ENCODE measurements at places on chromosomes 4 and X.

- no peak for DNase-seq
These were observed 7.9 kb downstream of the PITX2 start for GRCh38 chr4:110614976-110615352.

DNA sequence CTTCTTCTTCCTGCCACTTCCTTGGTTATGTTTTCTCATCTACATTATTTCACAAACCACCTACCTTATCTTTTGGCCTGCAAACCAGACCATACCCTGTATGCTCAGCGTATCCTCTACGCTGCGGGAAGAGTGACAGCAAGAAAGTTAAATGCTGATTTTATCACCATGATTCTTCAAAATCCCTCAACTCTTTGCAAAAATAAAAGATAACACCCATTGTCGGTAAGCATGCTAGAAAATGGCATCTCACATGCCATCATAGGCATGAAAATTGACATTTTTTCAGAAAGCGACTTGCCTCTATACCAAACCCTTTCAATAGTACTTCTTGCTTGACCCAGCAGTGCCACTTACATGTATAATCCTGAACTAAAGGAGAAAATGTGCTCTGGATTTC is 102.0 kb downstream of the HPGD start:
- DNase-seq, result no peak

DNA sequence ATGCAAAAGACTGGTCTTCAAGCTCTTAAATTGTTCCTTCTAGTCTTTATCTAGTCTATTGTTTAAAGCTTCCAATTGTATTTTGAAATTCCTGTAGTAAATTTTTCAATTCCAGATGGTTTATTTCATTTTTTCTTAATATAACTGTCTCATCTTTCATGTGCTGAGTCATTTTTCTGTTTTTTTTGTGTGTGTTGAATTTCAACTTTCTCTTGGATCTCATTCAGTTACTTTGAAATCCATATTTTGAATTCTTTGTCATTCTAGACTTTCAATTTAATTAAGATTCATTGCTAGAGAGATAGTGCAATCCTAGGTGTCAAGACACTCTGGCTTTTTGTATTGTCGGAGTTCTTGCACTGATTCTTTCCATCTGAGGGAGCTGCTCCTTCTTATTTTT is 128.0 kb upstream of the PRKG2 start:
- DNase-seq, result no peak

DNA sequence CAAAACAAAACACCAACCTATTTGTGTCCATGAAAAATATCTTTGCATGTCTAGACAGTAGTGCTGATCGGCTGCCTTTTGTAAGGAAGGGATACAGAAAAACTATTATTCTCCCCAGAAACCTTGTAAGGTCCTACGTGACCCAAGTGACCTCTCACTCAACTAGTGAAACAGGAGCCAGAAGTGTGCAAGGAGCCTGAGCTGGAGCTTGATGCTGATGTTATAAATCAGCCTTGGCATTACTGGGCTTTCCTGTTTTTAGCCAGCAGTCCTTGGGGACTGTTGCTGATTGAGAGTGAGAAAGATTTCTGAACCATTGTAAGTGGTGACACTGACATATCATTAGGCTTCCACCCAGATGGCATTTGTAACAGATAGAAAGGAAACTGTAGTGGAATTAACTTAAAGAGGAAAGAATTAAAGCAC is 100.8 kb upstream of the LIMCH1 start:
- DNase-seq, result no peak

GRCh38 chr4:155818639-155819038 is 47.4 kb downstream of the ASIC5 start:
- DNase-seq, result no peak

DNA sequence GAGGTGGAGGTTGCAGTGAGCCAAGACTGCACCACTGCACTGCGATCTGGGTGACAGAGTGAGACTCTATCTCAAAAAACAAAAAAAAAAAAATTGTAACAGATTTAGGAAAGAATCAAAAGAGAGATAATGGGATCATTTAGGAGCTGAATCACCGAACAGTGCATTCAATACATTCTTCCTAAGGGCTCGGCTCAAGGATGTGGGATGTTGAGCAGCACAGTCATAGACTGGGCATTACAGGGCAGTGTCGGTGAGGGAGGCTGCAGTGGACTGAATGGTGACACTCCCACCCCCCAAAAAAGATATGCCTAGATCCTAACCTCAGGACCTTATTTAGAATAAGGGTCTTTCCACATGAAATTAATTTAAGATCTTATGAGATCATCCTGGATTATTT is 70.0 kb downstream of the EVC2 start:
- DNase-seq, result no peak

- DNase-seq, result no peak
These were observed 787 bp upstream of the TET2 start for GRCh38 chr4:105145903-105146275.

GRCh38 chr4:48290146-48290772 is 20.6 kb upstream of the TEC start:
- DNase-seq, result no peak

GRCh38 chrX:41781500-41781899 is 57.5 kb downstream of the GPR82 start:
- DNase-seq, result no peak

GRCh38 chr4:28373601-28374000 is 1513.0 kb downstream of the STIM2 start:
- no peak for DNase-seq

GRCh38 chr4:17033768-17034181 is 135.3 kb upstream of the LDB2 start:
- no peak for DNase-seq

DNA sequence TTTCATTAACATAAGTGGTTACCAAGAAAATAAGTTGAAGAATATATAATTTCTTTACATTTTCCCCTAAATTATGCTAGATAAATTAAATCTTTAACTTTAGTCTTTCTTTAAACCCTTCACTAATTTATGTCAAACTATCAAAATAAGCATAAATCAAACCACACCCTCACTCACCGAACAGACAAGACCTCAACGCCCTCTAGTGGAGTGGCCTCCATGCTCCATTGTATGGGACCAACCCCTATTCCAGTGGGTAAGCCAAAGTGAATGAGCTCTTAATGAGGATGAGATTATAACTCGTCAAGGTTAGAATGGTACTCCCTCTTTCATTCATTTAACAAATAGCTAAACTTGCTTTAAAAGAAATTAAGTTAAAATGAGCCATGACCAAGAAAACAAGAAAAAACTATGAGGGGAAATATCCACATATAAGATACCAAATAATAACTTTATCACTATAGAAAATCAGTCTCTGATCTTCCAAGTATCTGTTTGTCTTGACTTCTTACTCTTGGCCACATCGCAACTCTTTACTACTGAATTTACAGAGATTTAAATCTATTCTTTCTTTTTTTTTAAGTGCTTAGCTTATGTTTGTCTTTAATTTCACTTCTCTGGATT is 15.6 kb upstream of the BBS12 start:
- peak; percentile 75 for DNase-seq

GRCh38 chr4:133096972-133097371 is 52.1 kb upstream of the PCDH10 start:
- DNase-seq, result no peak

- no peak for DNase-seq
These were observed 25.1 kb downstream of the SLIT2 start for GRCh38 chr4:20276848-20277247.

- DNase-seq, result no peak
These were observed 7.1 kb upstream of the OPHN1 start for GRCh38 chrX:68440442-68440841.

DNA sequence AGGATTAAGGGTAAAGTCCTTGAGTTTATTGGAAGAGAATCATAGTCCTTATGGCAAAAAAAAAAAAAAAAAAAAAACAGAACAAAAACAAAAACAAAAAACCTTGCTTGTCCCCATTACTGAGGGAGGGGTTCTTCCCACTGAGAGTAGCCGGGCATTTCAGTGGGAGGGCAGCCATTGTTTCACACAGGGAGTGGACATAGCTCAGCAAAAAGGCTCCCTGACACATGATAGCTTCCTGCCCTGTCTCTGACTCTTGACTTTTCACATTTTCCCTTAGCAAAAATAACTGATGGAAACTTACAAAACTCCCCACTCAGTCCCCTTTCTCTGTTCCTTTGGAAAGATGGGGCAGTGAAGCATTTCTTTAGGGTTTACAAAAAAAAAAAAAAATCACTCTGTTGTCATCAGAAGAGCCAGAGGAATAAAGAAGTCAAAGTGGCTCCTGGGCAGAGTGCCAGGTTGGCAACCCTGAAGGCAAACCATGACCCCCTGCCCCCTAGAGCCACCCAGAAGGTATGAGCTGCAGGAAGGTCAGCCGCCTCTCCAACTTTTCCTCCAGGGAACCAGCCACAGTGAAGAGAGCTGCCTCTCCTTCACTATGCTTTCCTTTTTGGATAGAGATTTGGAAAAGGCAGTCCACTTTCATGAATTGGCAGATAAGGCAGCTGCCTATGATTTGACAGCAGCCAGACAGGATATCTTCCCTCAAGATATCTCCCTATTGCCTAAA is 170.6 kb downstream of the KDR start:
- DNase-seq, result no peak

DNA sequence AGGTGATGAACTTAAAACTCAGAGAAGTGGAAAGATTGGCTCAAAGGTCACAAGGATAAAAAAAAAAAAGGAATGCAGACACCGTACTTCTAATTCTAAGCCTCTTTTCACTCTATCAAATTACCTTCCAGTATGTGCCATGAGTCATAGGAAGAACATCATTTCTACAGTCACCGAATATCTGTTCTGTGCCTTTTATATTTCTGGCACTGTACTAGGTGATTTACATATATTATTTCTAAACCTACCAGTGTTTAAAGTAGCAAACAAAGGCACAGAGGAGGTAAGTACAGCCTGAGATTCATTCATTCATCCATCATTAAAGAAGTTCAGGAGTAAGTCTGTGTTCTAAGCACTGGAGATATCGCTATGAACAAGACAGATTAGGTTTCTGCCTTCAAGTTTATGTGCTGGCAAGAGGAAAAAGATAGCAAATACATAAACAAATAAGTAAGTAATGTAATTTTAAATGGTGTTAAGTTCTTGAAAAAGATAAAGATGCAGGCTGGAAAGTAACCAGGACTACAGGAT is 65.3 kb downstream of the PALLD start:
- DNase-seq, result no peak

GRCh38 chrX:1852082-1852481 is 237.2 kb downstream of the ASMT start:
- no peak for DNase-seq

DNA sequence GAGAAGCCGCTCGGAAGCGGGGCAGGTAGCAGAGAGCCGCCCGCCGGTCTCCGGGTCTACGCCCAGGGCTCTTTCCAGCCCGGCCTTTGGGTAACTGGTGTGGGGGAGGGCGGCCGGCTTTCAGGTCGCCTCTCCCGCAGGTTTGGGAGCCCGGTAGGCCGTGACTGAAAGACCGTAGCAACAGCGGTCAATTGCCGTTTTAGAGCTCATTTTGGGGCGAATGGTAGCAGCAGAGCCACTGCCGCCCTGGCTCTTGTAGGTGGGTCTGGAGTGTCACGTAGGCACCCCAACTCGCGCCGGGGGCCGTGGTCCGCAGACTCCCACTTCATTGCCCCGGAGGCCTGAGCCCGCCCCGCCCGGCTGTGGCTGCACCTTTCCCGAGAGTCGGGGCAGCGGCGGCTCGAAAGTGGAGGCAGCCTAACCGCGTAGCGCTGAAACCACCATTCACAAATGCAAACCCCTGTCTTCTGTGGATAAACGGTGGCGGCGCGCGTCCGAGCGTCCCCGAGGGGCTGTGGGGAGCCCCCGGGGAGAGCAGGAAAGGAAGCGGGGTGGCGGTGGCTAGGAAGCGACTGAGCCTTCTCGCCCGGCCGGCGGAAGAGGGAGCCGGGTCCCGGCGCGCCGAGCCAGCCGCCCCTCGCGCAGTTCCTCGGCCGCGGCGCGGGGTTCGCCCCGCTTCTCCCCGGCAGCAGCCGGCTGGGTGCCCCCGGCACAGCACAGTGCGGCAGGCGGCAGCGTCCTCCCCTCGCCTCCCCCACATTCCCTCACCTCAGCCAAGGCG is 2185.1 kb upstream of the TENM3 start:
- DNase-seq, result no peak

- no peak for DNase-seq
These were observed 66.0 kb upstream of the ADRA2C start for GRCh38 chr4:3700223-3700622.

- DNase-seq, result no peak
These were observed 26.4 kb upstream of the ARSJ start for GRCh38 chr4:114005569-114006442.

DNA sequence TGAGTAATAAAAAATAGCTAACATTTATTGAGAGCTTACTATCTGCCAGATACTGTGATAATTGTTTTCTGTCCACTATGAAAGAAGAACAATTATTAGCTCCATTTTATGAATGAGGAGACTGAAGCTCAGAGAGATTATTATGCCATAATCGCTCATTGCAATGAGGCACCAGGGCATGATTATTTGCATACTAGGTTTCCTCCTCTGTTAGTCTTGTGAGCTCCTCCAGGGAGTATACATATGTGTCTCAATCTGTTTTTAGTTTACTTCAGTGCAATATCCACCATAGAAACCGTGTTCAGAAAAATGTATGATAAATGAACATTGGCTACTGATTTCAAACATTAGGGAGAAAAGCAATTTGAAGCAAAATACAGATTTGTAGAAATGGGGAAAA is 139.4 kb upstream of the OTUD4 start:
- no peak for DNase-seq

DNA sequence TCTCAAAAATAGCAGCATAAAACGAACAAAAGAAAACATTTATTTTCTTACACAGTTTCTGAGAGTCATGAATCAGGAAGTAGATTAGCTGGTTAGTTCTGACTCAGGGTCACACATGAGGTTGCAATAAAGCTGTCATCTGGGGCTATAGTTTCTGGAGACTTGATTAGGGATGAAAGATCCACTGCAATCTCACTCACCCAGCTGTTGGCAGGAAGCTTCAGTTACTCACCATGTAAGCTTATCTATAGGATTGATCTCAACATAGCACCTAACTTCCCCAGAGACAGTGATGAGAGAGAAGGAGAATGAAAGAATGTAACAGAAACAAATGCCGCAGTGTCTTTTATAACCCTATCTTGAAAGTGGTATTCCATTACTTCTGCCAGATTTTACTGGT is 435.5 kb downstream of the GABRG1 start:
- DNase-seq, result no peak

DNA sequence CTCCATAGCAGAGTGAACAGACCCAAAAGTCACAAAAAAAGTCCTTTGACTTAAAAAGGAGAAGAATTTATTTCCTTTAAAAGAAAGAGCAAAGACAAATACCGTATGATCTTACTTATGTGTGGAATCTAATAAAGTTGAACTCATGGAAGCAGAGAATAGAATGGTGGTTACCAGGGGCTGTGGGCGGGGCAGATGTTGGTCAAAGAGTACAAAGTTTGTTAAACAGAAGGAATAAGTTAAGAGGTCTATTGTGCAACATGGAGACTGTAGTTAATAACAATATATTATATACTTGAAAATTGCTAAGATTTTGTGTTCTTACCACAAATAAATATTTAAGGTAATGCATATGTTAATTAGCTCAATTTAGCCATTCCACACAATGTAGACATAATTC is 173.3 kb upstream of the S100G start:
- no peak for DNase-seq
